ENCODE measurements at places on chromosomes 11 and 22.

- DNase-seq: no peak
These were observed 562 bp downstream of the ZBED4 start for GRCh38 chr22:49853981-49854831.

- no peak for DNase-seq
These were observed 3.6 kb upstream of the ARAP1 start for GRCh38 chr11:72755713-72756285.

DNA sequence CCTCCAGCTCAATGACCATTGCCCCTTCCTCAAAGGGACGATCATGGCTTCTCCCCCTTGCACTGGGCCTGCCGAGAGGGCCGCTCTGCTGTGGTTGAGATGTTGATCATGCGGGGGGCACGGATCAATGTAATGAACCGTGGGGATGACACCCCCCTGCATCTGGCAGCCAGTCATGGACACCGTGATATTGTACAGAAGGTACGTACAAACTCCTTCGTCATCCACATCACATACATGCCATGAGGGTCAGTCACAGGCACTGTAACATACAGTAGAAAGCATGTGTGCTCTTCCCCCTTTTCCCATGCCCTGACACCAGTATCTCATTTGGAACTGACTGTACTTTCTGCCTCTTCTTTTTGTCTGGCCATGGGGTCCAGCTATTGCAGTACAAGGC is 4.0 kb downstream of the TAF10 start:
- no peak for DNase-seq

- no peak for DNase-seq
These were observed 80.1 kb upstream of the RTL6 start for GRCh38 chr22:44578110-44578457.

- DNase-seq: no peak
These were observed 17.7 kb downstream of the C11orf87 start for GRCh38 chr11:109439684-109440083.

- DNase-seq: no peak
These were observed 311.4 kb upstream of the NCAM1 start for GRCh38 chr11:112649856-112650255.

- DNase-seq: no peak
These were observed 1152.1 kb downstream of the TBC1D22A start for GRCh38 chr22:47914481-47915097.

DNA sequence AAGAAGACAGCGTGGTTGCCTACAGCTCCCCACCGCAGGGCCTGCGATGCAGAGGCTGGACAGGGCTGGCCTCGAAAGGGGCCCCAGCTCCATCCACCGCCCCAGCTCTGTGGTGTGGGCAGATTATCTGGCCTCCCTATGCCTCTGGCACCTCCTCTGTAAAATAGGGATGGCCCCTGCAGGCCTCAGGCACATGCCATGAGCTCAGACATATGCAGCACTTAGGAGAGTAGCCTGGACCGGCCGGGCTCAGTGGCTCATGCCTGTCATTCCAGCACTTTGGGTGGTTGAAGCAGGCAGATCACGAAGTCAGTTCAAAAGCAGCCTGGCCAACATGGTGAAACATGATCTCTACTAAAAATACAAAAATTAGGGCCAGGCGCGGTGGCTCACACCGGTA is 7.4 kb downstream of the APOBEC3D start:
- no peak for DNase-seq

GRCh38 chr11:9732453-9732852 is 68.6 kb downstream of the SWAP70 start:
- DNase-seq: no peak

DNA sequence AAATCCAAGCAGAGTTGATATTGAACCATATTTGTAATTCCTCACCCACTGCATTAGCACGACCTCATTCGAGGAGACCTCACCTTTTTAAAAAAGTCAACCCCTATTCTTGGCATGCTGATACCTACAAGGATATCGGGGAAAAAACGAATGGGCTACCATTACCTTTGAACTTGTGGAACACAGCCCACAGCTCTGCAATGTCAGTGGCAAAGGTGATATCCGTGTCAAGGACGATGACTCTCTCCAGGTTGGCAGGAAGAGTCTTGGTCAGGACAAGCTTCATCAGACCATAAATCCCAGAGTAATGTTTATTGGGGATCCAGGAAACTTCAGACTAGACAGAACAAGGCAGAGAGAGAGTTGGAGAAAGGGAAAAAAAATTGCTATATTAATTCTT is 355.6 kb downstream of the LARGE1 start:
- DNase-seq: no peak

GRCh38 chr22:25346859-25347751 is 127.7 kb downstream of the CRYBB2 start:
- no peak for DNase-seq

DNA sequence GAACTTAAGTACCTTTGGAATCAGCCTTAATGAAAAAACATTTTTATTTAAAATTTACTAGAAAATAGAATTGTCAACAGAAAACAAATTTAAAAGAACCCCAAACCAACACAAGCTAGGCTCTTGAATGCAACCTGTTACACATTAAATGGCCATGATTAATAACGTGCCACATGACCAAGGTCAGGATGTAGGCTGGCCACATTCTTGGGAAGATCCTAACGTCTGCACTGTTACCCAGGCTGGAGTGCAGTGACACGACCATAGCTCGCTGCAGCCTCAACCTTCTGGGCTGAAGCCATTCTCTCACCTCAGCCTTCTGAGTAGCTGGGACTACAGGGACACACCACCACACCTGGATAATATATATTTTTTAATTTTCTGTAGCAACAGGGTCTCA is 126.4 kb upstream of the APOA1 start:
- no peak for DNase-seq

DNA sequence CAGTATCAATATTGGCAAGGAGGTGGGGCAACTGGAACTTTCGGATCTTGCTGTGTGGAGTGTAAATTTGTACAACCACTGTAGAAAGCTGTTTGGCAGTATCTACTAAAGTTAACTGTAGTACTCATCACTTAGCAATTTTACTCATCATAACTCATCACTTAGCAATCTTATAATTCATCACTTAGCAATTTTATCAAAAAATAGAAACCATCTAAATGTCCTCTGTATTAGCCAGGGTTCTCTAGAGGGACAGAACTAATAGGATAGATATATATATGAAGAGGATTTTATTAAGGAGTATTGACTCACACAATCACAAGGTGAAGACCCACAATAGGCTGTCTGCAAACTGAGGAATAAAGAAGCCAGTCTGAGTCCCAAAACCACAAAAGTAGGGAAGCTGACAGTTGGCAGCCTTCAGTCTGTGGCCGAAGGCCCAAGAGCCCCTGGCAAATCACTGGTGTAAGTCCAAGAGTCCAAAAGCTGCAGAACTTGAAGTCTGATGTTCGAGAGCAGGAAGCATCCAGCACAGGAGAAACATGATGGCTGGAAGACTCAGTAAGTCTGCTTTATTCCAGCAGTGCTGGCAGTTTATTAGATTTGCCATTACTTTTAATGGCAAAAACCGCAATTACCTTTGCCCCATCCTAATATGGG is 92.9 kb upstream of the USP47 start:
- no peak for DNase-seq

GRCh38 chr11:117946842-117947526 is 17.8 kb upstream of the TMPRSS13 start:
- peak; percentile 51 for DNase-seq

DNA sequence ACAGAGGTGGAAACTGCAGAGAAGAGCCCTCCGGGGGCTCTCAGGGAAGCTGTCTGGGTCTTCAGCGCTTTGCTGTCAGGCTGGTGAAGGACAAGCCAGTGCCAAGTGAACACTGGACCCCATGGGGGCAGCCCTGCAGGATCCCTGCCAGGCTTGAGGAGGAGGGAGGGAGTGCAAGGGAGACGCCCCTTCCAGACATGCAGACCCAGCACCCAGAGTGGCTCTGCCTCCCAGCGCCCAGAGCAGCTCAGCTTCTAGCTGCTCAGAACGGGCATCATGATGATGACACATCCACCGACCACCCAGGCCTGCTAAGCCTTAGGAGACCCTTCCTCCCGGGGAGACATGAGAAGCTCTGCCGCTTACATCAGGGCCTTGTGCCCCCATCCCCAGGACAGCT is 39.7 kb downstream of the TBX1 start:
- DNase-seq: no peak

DNA sequence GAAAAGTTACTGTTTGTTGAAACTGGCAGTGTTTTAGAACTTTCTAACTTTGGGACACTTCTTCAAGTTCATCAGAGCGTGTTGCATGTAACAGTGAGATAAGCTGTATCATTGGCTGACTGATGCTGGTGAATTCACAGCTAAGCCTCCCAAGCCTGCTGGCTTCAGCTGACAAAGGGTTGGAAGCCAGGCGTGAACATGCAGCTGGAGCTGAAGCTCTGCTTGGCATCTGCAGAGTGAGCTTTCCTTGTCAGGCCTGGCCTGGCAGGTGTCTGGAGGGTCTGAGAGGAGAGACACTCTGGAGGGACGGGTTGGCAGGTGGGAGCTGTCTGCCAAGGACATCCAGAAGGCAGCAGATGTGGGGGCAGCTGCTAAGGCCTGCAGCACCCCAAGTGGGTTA is 1.5 kb downstream of the AMPD3 start:
- no peak for DNase-seq

GRCh38 chr11:132579634-132580327 is 952.5 kb downstream of the OPCML start:
- DNase-seq: no peak

- no peak for DNase-seq
These were observed 48.3 kb upstream of the PHOX2A start for GRCh38 chr11:72292106-72292785.

DNA sequence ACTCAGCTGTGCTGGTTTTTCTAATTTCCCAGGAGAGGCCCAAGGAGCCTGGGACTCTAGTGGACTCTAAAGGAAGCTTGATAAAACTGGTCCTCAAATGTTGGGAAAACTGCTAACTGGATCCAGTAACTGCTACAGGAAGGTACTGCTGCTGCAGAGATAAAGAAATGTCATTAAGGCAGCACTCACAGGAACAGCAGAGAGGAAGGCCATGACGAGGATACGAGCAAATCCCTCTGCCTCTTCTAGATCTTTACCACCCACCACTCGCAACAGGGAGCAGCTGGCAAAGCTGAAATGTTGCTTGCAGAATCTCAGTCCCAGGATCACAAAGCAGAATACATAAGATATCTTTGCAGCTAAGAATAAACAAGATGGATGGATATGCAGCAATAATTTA is 23.5 kb downstream of the TTC28 start:
- no peak for DNase-seq

DNA sequence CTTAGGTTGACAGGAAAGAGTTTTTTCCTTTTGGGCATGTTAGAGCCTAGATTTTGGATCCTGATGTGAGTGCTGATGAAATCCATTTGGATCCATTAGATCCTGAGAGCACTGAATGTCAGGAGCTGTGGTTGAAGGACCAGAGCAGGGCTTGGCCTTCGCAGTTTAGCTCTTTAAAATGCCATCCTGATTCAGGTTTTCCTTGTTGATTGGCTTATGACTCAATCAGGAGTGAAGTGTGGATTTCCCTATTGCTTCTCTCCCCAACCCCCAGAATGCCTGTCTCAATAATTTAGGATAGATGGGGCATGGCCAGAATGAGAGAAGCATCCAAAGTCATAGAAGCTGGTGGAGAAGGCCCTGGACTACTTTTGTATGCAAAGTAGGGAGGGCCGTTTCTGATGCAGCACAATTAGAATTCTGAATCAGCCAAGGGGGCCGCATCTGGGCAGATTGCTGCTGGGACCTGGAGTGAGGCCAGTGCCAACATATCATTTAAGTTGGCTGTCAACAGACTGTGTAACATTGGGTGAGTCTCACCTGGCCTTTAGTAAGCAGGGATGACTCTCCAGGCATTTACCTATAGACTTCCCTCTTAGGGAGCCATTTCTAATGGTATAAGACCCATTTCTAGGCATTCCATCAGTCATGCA is 80.5 kb downstream of the TEAD1 start:
- DNase-seq: no peak

GRCh38 chr11:95554911-95555310 is 234.7 kb downstream of the FAM76B start:
- DNase-seq: no peak

DNA sequence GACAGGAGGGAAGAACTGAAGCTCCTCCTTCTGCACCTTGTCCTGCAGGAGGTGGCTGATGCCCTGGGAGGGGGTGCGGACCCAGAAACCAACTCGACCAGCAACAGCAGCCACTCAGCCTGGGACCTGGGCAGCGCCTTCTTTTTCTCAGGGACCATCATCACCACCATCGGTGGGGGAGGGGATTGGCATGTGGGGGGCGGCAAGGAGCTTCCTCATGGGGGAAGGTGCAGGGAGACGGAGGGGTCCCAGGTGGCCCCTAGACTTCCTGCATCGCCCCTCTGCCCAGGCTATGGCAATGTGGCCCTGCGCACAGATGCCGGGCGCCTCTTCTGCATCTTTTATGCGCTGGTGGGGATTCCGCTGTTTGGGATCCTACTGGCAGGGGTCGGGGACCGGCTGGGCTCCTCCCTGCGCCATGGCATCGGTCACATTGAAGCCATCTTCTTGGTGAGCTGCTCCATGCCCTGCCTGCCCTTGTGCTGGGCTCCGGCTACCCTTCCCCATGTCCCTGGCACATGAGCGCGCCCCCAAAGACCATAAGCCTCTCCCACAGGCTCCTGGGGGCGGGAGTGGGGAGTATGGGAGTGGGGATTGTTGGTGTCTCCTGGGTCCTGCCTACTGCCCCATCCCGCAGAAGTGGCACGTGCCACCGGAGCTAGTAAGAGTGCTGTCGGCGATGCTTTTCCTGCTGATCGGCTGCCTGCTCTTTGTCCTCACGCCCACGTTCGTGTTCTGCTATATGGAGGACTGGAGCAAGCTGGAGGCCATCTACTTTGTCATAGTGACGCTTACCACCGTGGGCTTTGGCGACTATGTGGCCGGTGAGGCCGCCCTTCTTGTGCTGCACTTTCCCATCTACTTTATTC is 3.1 kb upstream of the CATSPERZ start:
- no peak for DNase-seq

GRCh38 chr11:26399336-26399735 is 67.4 kb downstream of the ANO3 start:
- no peak for DNase-seq

GRCh38 chr11:65223011-65223410 is 38.8 kb upstream of the POLA2 start:
- no peak for DNase-seq

DNA sequence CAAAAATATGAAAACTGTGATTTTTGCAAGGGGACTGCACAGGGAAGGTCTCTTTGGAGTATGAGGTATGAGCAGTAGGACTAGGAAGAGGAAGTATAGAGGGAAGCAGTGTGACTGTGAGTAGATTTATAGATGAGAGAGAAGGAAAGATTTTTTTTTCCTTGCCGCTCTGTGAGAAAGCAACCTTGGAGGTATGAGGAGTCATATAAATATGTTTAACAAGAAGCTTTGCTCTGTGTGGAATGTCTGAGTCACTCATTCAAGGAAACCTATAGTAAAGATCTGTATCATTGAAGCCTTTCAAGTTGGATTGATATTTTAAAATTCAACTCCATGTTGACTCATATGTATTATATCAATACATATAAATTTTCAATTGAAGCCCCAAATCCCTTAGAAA is 26.2 kb downstream of the DNHD1 start:
- no peak for DNase-seq

- DNase-seq: no peak
These were observed 96.1 kb downstream of the LRRC32 start for GRCh38 chr11:76574406-76574805.

GRCh38 chr11:134901955-134902918 is 490.2 kb upstream of the B3GAT1 start:
- DNase-seq: no peak

- DNase-seq: no peak
These were observed 213.6 kb downstream of the RAB38 start for GRCh38 chr11:87961606-87962005.

- DNase-seq: no peak
These were observed 17.8 kb upstream of the RRM1 start for GRCh38 chr11:4076774-4077173.

- no peak for DNase-seq
These were observed 133.4 kb upstream of the E2F8 start for GRCh38 chr11:19374151-19374569.
